Cerebellum (tissue), 4 donors: ENCODE measurements at places on chromosomes 12 and 14.
A peak's percentile ranks its signal among the peaks of the same experiment; 100 is the strongest.

- no peak for DNase-seq
These were observed 1.9 kb downstream of the NKX2-1 start for GRCh38 chr14:36518031-36518585.

DNA sequence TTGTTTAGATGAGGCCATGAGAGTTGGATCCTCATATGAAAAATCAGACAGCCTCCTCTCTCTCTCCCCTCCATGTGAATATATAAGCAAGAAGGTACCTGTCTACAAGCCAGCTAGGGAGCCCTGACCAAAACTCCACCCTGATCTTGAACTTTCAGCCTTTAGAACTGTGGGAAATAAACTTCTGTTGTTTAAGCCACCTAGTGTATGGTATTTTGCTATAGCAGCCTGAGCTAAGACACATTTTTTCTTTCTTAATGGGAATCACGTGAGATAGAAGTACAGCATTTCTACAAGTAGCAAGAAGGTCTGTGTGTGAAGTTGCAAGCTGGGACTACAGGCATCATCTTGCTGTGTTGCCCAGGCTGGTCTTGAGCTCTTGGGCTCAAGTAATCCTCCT is 16.3 kb upstream of the ABHD12B start:
- DNase-seq: no peak

GRCh38 chr12:56387152-56387736 is 24.6 kb upstream of the APOF start:
- no peak for DNase-seq

- DNase-seq: no peak
These were observed 24.9 kb downstream of the FOXN3 start for GRCh38 chr14:89392181-89392580.

- peak; percentile 43 for DNase-seq
These were observed 652 bp downstream of the SUPT16H start for GRCh38 chr14:21382886-21383847.

DNA sequence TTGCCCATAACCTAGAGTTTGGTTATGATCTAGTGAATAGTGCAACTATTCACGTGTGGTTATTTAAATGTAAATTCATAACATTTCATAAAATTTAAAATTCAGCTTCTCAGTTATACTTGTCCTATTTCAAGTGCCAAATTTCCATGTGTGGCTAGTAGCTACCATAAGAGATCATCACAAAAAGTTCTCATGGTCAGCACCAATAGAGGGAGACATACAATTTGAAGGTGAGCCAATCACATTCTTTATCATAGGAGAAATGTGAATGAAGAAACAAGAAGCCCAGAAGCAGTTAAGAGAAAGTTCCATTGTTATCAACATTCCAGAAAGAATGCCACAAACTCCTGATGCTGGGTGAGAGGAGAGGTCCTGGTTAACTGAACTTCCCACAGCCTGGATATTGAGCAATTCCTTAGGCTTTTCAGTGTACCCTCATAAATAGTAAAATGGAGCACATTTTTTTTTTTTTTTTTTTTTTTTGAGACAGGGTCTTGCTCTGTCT is 892.9 kb upstream of the USP15 start:
- no peak for DNase-seq

DNA sequence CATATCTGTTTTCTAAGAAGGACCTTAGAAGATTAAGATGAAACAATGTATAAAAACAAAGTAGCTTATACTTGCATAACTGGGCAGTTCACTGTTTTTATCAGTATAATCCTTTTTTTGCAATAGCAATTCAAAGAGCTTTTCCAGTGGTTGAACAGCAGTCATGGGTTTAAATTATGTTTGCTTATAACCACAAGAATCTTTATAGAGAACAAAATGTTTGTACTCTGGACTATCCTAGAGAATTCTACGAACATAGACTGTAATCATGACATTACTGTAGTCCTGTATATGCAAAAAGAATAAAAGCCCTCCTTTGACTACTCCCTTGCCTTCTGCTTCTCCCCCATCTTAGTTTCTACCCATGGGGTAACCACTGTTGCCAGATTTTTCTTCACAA is 5.7 kb downstream of the FAM177A1 start:
- no peak for DNase-seq

- no peak for DNase-seq
These were observed 1.6 kb upstream of the TAS2R30 start for GRCh38 chr12:11136075-11136474.

- no peak for DNase-seq
These were observed 133.8 kb downstream of the BCAT1 start for GRCh38 chr12:24815114-24815423.

DNA sequence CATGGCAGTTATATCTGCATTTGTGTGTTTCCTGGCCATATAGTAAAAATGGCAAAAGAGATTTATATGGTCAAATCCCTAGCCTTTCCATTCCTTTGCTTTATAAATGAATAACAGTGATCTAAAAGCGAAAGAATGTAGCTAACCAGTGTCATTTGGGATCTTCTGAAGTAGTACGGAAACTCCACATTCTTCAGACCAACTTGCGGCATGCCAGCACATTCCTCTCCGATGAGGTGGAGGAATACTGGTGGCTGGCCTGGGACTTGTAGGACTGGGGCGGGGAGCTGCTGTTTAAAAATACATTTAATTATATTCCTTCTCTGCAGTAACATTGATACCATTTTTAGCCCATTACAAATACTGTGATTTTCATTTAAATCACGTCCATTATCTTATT is 85.3 kb downstream of the SAMD4A start:
- no peak for DNase-seq

GRCh38 chr12:126535971-126536370 is 1470.7 kb downstream of the AACS start:
- no peak for DNase-seq

DNA sequence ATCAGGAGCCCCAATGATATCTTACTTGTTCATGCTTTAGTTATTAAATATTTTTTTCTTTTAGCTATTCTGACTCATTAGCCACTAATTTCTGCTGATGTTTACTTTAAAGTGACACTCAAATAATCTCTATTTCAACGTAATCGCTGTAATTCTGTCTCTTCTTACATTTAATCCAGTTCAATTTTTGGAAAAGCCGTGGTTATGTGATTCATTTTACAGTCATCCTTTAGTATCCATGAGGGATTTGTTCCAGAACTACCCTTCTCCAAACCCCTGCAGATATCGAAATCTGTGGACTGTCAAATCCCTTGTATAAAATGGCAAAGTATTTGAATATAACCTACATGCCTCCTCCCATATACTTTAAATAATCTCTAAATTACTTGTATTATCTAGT is 1103.4 kb downstream of the LRFN5 start:
- no peak for DNase-seq

DNA sequence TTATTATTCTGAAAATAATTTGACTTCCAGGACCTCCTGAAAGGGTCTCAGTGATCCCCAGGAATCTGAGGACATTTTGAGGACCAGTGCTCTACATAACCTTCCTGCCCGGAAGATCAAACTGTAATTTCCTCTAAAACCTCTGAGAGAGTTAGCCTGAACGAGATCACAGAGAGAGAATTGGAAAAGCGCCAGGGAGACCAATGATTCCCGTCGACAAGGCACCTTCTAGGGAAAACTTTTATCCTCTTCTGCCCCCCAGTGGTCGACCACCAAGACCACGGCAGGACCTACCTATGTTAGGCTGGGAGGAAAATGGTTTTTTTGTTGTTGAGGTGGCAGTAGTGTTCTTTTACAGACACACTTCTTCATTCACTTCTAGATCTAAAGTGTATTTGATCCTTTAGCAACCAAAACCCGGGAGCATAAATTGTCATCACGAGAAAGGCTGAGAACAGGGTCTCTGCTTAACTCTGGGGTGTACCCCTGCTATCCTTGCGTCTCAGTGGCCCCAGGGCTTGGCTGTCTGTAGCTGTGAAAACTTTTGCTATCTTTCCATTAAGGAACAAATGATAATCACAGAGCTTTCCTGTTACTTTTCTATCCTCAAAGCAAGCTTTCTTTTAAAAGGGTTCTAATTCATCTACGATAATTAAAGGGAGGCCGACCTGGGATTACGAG is 62.9 kb upstream of the NID2 start:
- DNase-seq: peak; percentile 70

DNA sequence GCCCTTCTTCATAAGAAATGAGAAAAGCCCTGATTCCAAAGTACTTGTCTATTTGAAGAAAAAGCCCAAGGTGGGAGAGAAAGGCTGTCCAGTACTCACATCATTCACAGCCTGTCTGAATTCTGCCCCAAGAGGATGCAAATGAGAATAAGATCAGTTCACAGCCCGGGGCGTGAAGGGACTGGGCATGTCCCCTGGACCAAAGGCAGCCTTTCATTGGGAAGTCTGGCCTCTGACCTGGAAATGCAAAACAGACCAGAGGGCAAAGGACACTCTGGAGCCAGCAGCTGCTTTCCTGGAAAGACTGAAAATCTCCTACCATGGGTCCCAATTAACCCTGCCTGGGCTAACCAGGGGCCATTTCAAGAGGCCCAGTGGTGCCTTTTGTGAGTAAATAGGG is 191.2 kb upstream of the PELI2 start:
- no peak for DNase-seq

DNA sequence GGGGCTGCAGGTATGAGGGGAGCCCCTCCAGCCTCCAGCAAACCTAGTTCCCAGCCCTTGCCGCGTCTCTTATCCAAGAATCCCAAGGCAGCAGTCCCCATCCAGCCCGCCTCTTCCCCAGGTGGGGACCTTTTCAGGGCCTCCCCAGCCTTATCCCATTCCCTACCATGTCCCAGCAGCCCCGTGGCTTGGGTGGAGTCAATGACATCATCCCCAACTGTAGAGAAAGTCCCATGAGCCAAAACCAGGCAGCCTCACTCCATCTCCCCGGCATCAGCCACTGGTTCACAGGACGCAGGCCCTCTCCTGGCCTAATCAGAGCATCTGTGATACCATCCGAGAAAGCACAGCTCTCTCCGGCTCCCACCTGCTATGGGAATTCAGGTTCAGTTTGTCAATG is 131.0 kb downstream of the NCOR2 start:
- DNase-seq: no peak

DNA sequence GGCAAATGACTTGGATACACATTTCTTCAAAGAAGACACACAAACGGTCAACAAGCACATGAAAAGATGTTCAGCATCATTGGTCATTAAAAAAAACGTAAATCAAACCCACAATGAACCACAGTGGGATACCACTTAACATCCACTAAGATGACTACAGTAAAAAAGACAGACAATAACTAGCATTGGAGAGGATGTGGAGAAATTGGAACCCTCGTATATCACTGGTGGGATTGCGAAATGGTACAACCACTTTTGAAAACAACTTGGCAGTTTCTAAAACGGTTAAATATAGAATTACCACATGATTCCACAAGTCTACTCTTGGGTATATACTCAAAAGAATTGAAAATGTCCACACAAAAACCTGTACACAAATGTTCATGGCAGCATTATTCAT is 25.2 kb upstream of the PPFIBP1 start:
- no peak for DNase-seq

- no peak for DNase-seq
These were observed 58.9 kb downstream of the DDX51 start for GRCh38 chr12:132085291-132085635.

DNA sequence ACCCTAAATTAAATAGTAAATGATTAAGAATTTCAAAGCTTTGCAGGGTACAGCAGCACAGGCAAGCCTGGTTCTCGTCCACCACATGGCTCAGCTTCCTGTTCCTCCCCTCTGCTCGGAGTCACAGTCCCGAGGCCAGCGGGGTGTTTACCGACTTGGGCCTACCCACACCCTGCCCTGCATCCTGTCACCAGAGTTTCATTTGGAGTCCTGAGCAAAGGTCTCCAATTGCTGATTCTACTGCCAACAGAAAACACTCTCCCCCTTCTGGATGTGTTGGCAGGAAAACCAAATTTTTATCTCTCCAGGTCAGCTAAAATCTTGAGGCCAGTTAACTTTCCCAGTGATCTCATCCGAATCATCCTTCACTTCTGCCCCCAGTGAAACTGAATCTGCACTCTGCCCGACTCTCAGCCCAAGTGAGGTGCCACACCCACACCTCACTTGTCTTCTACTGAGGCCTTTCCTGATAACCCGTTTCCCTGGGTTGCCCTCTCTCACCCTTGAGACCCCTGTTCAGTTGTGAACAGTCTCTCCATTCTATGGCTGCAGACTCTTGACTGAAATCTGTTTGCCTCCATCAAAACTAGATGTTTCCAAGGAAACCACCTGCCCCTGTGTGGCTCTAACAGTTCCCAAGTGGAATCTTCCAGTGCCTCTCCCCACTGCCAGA is 71.2 kb downstream of the VCPKMT start:
- DNase-seq: no peak

GRCh38 chr12:6224550-6224949 is 24.4 kb downstream of the CD9 start:
- DNase-seq: no peak

- DNase-seq: no peak
These were observed 7.3 kb upstream of the CLECL1 start for GRCh38 chr12:9740106-9740750.

GRCh38 chr14:54420478-54421142 is 20.6 kb downstream of the CNIH1 start:
- peak; percentile 19 for DNase-seq

DNA sequence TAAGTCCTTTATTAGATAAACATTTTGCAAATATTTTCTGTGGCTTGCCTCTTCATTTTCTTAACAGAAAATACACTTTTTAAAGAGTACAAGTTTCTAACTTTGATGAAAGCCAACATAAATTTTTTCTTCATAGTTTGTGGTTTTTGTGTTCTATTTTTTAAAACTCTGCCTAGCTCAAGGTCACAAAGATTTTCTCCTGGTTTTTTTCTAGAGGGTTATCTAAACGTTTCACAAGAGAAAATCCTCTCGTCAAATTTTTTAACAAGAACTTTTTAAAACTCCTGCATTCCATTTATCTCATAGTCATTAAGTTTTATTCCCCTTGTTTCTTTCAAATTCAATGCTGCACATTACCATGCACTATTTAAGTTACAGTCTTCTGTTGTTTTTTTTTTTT is 8.2 kb downstream of the AREL1 start:
- DNase-seq: no peak

GRCh38 chr12:130222519-130223218 is 60.4 kb downstream of the FZD10 start:
- DNase-seq: no peak

GRCh38 chr12:132270969-132271754 is 58.2 kb downstream of the GALNT9 start:
- DNase-seq: peak; percentile 57

DNA sequence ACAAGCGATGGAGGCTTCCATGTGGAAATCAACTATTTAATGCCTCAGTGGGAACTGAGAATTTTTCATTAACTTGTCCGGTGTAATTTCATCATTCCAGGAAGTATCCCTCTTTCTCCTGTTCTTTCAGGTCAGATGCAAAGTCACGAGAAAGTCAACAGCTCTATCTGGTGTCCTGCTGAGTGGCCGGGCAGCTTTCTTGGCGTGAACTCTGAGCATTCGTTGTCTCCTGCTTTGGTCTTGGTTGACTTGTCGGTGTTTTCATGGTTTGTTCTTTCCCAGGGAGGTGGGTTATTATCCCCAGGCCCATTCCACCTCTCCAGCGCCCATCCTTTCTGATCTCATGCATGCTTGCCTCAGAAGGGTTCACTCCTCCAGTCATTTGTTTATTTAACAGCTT is 149.1 kb downstream of the GLT1D1 start:
- DNase-seq: no peak

GRCh38 chr14:96630281-96630680 is 128.1 kb downstream of the PAPOLA start:
- DNase-seq: no peak

GRCh38 chr14:32472512-32473463 is 143.7 kb downstream of the AKAP6 start:
- DNase-seq: peak; percentile 14

GRCh38 chr12:7376196-7376595 is 67.8 kb downstream of the CD163L1 start:
- DNase-seq: no peak
